ENCODE measurements at places on chromosomes 4 and X.

- no peak for DNase-seq
Measured at GRCh38 chrX:110699109-110699508, 96.5 kb downstream of the CHRDL1 start.

- no peak for DNase-seq
Measured at GRCh38 chr4:155930330-155930729, 23.3 kb downstream of the CTSO start.

GRCh38 chr4:130545596-130545995, 1449.6 kb downstream of the C4orf33 start:
- no peak for DNase-seq

- no peak for DNase-seq
Measured at GRCh38 chrX:68307769-68308168, 125.5 kb downstream of the OPHN1 start.

Data from activated T-cell treated with anti-CD3 and anti-CD28 coated beads, Interleukin-2, amount 50 U/mL, for 24 hours (primary cell).